ENCODE measurements at places on chromosomes 6 and 20. TPM values are rescaled to one million over a fixed set of nuclear protein-coding genes. Genes with fewer than 3 reads are reported as not detected.

Gene IRF4
- polyA plus RNA-seq, result not detected

DNA sequence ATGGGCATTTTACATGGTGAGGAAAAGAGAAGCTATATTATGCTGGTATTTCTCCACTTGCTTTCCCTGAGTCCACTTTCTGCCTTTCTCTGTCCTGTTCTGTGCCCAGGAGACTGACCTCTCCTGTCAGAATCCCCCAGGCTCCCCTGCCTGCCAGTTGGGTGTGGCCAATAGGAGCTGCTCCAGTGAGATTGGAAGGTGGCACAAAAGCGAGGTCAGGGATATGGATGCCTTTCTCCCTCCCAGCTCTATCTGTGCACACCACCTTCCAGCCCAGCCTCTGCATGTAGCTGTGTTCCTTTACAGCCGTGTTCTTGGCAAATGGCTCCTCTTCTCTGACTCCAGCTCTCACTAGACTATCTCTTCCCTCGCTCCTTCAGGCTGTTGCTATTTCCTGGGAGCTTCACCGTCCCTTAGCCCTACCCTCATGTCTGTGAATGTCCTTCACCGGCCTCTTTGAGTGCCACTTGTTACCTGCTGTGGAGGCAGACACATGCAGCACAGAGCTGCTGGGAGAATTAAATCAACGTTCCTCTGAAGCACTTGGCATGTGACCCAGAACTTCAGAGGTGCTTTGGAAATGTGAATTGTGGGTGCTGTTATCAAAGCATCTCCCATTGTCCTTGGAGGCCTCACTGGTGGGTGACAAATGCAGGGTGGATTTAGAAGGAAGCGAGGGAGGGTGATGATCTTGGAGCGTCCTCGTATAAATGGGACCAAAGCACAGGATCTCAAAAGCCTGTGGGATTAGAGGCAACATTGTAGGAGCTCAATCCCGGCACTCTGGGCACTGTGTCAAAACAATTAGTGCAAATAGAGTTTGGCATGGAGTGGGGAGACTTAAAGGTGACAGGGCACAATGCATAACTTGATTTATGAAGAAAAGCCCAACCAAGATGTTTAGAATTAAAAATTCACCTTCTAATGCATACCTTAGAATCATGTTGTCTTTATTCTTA is 28.9 kb upstream of the RALGAPA2 start:
- H3K36me3 ChIP-seq, result no peaks in the 10 kb centered on the region
- H3K4me1 ChIP-seq, result no peaks in the 10 kb centered on the region
- no peak for DNase-seq

Gene MEP1A
- polyA plus RNA-seq, result not detected

Gene CHMP4B
- 64.7 TPM for polyA plus RNA-seq

DNA sequence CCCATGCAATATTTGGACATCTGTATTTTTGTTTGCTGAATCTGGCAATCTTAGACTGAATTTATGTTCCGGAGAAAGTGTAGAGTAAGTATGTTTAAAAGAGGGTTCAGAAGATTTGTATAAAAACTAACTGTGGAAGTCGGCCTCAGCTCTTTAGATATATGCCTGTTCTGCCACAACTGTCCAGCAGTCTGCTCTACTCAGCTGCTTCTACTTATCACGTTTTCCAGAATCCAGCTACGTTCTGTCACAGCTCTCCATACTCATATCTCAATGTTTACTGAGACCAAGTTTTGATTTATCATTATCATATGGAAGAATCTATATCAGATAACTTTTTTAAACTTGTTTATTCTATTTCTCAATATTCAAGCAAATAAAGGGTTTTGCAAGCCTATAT is 721.3 kb downstream of the EYS start:
- H3K27me3 ChIP-seq, result no peaks in the 10 kb centered on the region
- no peak for DNase-seq
- no peaks in the 10 kb centered on the region for H3K4me1 ChIP-seq
- no peaks in the 10 kb centered on the region for H3K36me3 ChIP-seq
- H3K4me3 ChIP-seq, result no peak overlapping the region

GRCh38 chr6:90687775-90688380 is 101.0 kb upstream of the MAP3K7 start:
- no peaks in the 10 kb centered on the region for H3K4me1 ChIP-seq
- no peaks in the 10 kb centered on the region for H3K36me3 ChIP-seq
- no peak overlapping the region for H3K4me3 ChIP-seq
- DNase-seq, result peak; percentile 1

Gene AIF1
- polyA plus RNA-seq, result 23.5 TPM

DNA sequence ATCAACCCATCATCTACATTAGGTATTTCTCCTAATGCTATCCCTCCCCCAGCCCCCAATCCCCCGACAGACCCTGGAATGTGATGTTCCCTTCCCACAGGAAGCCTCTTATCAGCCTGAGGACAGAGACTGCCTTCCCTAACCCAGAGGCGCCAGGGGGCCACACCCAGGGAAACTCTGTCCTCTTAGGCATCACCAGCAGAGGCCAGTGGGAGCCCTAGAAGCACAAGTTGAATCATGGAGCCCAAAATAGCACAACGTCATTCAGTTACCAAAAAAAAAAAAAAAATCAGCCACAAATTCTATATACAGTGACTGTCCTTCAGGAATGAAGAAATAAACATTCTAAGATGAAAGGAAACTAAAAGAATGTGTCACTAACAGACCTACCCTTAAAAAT is 625.7 kb downstream of the TFAP2A start:
- no peak overlapping the region for H3K27ac ChIP-seq
- H3K27me3 ChIP-seq, result no peaks in the 10 kb centered on the region
- no peak for DNase-seq
- H3K4me3 ChIP-seq, result no peak overlapping the region

- H3K4me1 ChIP-seq, result no peaks in the 10 kb centered on the region
- peaks cover 41% of the 10 kb centered on the region for H3K27me3 ChIP-seq
- H3K27ac ChIP-seq, result no peak overlapping the region
- H3K4me3 ChIP-seq, result no peak overlapping the region
- H3K36me3 ChIP-seq, result no peaks in the 10 kb centered on the region
These were observed 68.0 kb upstream of the QKI start for GRCh38 chr6:163346497-163346961.

- H3K27me3 ChIP-seq, result no peaks in the 10 kb centered on the region
- no peak for DNase-seq
- no peak overlapping the region for H3K27ac ChIP-seq
- H3K36me3 ChIP-seq, result peaks cover 78% of the 10 kb centered on the region
- no peaks in the 10 kb centered on the region for H3K4me1 ChIP-seq
These were observed 57.9 kb downstream of the VAPB start for GRCh38 chr20:58446960-58447265.

- H3K27me3 ChIP-seq, result no peaks in the 10 kb centered on the region
- H3K27ac ChIP-seq, result peak overlapping the region; percentile 63
- H3K36me3 ChIP-seq, result no peaks in the 10 kb centered on the region
- H3K4me3 ChIP-seq, result no peak overlapping the region
- peaks cover 22% of the 10 kb centered on the region for H3K4me1 ChIP-seq
These were observed 1.2 kb downstream of the SLC13A3 start for GRCh38 chr20:46649965-46650542.

GRCh38 chr6:134312038-134312660 is 5.8 kb downstream of the SGK1 start:
- no peak overlapping the region for H3K4me3 ChIP-seq
- peaks cover 20% of the 10 kb centered on the region for H3K4me1 ChIP-seq
- H3K36me3 ChIP-seq, result no peaks in the 10 kb centered on the region
- no peaks in the 10 kb centered on the region for H3K27me3 ChIP-seq

Gene CST9L
- not detected for polyA plus RNA-seq

GRCh38 chr6:52566853-52567279 is 10.0 kb downstream of the TRAM2 start:
- DNase-seq, result no peak
- H3K36me3 ChIP-seq, result no peaks in the 10 kb centered on the region
- no peak overlapping the region for H3K27ac ChIP-seq
- no peaks in the 10 kb centered on the region for H3K27me3 ChIP-seq
- H3K4me1 ChIP-seq, result no peaks in the 10 kb centered on the region
- H3K4me3 ChIP-seq, result no peak overlapping the region

DNA sequence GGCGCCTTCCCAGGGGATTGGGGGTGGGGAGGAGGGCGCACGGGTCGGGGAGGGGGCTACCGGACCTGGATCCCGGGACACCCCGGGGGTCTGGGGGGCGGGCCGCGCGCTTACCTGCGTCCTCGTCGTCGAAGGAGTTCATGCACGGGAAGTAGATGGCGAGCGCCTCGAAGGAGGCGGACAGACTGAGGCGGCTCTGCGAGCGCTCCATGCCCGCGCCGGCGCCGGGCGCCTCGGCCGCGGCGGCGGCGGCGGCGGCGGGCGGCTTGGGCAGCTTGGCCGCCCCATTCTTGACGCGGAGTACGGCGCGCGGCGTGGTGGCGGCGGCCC is 320 bp downstream of the RIMS4 start:
- no peaks in the 10 kb centered on the region for H3K4me1 ChIP-seq
- no peaks in the 10 kb centered on the region for H3K36me3 ChIP-seq
- DNase-seq, result no peak

DNA sequence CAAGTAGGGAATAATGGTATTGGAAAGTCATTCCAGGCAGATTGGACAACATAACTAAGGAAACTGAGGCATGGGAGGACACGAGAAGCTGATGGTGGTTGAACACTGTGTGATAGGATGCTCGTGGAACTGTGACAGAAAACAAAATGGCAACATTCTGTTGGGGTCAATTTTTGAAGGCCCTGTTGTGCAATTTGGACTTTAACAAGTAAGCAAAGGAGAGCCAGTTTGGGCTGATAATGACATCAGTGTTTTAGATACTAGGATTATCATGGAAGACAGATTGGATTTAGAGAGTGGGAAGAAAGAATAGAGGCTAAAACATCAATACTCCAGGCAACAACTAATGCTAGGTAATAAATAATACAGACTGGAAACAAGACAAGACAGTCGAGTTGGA is 53.1 kb downstream of the PRKN start:
- H3K27me3 ChIP-seq, result no peaks in the 10 kb centered on the region
- H3K4me3 ChIP-seq, result no peak overlapping the region
- no peaks in the 10 kb centered on the region for H3K36me3 ChIP-seq
- H3K4me1 ChIP-seq, result no peaks in the 10 kb centered on the region
- no peak overlapping the region for H3K27ac ChIP-seq

Gene SYTL3
- polyA plus RNA-seq, result 0.04 TPM

DNA sequence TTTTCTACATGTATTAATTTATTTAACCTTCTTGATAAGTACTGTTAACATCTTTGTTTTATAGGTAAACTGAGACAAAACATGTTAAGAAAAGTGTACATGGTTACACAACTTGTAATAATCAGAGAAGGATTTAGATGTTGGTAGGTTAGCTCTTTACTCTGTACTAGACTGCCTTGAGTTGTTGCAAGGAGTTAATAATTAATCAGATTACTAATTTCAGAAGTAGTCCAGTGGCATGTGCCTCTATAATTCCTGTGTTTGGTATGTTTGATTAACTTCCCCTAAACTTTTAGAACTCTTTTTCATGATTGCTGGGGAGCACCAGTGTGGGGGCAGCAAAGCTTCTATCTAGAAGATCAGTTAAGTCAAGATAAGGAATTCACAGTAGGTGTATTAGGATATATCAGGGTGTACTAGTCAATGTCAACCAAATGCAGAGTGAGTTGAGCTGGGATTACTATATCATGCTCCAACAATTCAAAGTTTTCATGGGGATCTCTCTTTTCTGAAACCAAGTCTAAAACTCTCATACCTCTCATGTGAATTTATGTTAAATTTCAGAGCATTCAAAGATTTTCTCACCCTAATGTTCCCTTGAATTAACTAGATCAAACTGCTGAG is 129.7 kb upstream of the AHI1 start:
- H3K27me3 ChIP-seq, result no peaks in the 10 kb centered on the region
- DNase-seq, result no peak
- H3K27ac ChIP-seq, result no peak overlapping the region

Gene C20orf204
- polyA plus RNA-seq, result 1.6 TPM

- no peak overlapping the region for H3K4me3 ChIP-seq
- no peaks in the 10 kb centered on the region for H3K27me3 ChIP-seq
- no peak for DNase-seq
- H3K27ac ChIP-seq, result no peak overlapping the region
- peaks cover 9% of the 10 kb centered on the region for H3K36me3 ChIP-seq
These were observed 3.2 kb upstream of the SDHAF4 start for GRCh38 chr6:70563530-70563929.

- DNase-seq, result no peak
- no peaks in the 10 kb centered on the region for H3K36me3 ChIP-seq
- peaks cover 3% of the 10 kb centered on the region for H3K27me3 ChIP-seq
- no peaks in the 10 kb centered on the region for H3K4me1 ChIP-seq
- H3K4me3 ChIP-seq, result no peak overlapping the region
These were observed 68.7 kb upstream of the STMND1 start for GRCh38 chr6:17032988-17033634.
